Fibroblast of skin of left biceps (primary cell): ENCODE measurements at places on chromosomes 2 and 18.

GRCh38 chr2:196260546-196260945 is 89.2 kb upstream of the STK17B start:
- DNase-seq = no peak

DNA sequence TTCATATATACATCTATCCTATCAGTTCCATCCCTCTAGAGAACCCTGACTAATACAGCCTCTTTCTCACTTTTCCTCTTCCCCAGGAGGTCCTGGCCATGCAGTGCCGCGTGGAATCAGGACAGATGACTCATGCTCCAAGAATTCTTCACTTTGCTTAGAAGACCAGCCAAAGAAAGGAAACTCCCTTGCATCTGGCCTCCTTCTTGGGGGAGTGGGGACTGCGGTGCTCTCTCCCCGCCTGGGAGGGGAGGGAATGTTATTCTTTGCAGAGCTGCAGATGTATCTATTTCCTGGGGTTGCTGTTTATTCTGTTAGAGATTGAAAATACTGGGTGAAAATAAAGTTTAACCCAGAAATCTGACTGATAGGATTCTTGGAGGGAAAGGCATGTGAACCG is 111.5 kb upstream of the SH3BP4 start:
- DNase-seq = peak; percentile 95

DNA sequence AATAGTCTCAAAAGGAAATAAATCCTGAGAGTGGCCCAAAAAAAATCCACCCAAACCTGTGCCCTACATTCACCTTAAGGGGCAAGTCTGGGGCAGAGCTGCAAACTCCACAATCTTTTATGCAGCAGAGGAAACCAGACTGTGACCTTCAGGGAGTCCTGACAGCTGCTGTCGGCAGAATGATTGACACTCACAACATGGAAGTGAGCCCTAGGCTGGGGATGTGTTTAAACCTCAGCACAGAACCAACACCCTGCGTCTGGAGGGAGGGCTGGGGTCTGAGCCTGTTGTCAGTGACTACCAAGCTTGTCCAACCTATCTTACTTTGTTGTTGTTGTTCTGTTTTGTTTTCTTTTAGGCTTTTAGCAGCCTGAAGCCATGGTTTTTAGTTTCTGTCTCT is 39.6 kb downstream of the CRACDL start:
- no peak for DNase-seq

DNA sequence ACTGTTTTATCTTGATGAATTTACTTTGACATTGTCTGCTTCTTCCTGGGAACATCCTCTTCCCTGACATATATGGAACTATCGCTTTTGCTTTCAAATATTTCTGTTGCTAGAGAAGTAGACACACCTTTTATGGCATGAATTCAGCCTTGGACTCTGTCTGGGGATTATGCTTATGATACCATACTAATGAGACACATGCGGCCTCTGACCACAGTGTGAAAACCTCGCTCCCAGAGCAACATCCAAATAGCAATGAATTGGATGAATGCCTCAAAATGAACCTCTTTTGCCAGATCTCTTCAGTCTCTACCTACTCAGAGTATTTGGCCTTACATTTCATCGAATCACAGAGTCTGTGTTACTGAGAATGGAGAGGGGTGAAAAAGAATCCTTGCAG is 70.9 kb downstream of the PIEZO2 start:
- DNase-seq = peak; percentile 40

DNA sequence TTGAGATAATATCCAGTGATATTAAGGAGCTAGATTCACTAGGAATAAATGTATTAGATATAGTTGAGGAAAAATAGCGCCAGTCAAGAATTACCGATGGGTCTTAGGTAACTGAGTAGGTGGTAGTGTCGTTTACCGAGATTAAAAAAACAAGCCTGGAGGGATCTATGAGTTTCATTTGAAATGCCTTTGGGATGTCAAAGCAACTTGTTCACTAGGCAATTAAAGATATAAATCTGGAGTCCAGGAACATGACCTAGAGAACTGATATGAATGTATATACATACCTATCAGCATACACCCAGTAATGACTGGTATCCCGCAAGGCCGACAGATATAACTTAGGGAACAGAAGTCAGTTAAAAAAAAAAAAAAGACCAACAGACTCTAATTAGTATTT is 29.2 kb upstream of the MAP4K3 start:
- DNase-seq = no peak

DNA sequence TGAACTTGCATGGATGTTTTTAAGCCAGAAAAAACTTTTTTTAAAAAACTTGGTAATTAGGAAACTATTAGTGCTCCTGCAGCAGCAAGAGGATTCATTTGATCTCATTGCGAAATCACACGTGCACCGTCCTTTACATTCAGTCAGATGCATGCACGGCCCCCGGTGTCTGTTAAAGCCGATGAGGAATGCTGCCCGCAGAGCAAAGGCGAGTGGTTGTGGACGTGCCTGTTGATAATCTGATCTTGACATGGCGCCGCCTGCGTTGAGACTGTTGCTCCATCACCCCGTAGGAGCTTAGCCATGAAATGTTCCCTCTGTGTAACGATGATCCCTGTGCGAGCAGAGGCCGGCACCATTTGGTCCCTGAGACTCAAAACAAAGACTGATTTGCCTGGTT is 300.0 kb downstream of the GBX2 start:
- DNase-seq = no peak

GRCh38 chr2:64770781-64771334 is 117.1 kb upstream of the SERTAD2 start:
- DNase-seq = peak; percentile 74

- no peak for DNase-seq
These were observed 578.7 kb downstream of the ADCYAP1 start for GRCh38 chr18:1483385-1483784.

GRCh38 chr2:58449286-58450010 is 208.3 kb upstream of the FANCL start:
- no peak for DNase-seq

DNA sequence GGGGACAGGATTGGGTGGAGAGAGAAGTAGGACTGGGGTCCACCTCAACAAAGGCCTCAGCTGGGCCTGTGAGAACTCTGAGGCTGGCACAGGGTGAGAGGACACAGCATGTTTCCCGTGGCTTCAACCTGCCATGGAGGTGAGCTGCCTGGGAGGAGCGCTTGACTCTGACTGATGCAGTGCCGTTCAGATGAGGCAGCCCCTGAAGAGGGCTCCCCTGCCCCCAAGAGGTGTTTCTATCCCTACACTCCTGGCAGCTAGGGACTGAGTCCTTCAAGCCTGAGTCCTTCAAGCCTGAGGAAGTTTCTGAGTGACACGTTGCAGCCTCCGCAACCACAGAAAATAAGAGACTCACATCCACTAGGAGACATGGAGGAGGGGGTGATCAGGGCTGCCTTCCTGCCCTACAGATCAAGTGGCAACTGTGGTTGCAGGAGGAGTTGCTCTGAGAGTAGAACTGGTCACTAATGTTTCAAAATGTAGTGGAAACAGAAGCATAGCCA is 49.6 kb upstream of the TMEM177 start:
- no peak for DNase-seq

- DNase-seq = no peak
These were observed 44.5 kb downstream of the PTH2R start for GRCh38 chr2:208451061-208451460.

GRCh38 chr2:20418519-20418918 is 28.4 kb upstream of the RHOB start:
- no peak for DNase-seq

GRCh38 chr2:217784996-217785543 is 217.7 kb downstream of the TNS1 start:
- DNase-seq = no peak

GRCh38 chr2:120094795-120095194 is 81.9 kb downstream of the EPB41L5 start:
- no peak for DNase-seq

DNA sequence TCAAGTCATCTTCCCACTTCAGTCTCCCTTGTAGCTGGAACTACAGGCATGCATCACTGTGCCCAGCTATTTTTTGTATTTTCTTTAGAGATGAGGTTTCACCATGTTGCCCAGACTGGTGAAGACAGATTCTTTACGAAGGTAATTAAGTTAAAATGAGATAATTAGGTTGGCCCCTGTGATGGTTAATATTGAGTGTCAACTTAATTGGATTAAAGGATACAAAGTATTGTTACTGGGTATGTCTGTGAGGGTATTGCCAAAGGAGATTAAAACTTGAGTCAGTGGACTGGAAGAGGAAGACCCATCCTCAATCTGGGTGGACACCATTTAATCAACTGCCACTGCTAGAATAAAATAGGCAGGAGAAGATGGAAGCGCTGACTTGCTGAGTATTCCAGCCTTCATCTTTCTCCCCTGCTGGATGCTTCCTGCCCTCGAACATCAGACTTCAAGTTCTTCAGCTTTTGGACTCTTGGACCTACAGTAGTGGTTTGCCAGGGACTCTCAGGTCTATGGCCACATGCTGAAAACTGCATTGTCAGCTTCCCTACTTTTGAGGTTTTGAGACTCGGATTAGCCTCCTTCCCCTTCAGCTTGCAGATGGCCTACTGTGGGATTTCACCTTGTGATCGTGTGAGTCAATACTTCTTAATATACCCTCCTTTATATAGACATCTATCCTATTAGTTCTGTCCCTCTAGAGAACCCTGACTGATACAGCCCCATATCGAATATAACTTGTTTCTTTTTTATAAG is 269.1 kb downstream of the TMX3 start:
- no peak for DNase-seq

- no peak for DNase-seq
These were observed 280.5 kb downstream of the MBD5 start for GRCh38 chr2:148301362-148301761.

GRCh38 chr2:208142240-208142924 is 3.6 kb downstream of the CRYGB start:
- DNase-seq = no peak

GRCh38 chr2:119960821-119961220 is 52.1 kb upstream of the EPB41L5 start:
- peak; percentile 73 for DNase-seq

DNA sequence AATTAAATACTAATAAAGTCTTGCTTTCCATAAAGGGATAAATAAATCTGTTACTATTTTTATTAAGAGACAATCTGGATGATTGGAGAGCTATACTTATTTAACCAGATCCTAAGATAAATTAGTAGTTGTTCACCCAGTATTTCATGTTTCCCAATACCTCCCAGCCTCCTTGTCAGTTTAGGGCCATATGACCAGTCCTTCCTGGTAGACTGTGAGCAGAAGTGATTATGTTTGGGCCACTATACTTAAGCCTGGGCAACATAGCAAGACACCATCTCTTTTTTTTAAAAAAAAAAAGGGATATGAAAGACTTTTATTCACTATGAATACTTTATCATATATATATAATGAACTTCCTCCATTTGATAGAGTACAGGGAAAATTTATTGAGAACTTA is 48.8 kb upstream of the PPM1B start:
- DNase-seq = no peak

DNA sequence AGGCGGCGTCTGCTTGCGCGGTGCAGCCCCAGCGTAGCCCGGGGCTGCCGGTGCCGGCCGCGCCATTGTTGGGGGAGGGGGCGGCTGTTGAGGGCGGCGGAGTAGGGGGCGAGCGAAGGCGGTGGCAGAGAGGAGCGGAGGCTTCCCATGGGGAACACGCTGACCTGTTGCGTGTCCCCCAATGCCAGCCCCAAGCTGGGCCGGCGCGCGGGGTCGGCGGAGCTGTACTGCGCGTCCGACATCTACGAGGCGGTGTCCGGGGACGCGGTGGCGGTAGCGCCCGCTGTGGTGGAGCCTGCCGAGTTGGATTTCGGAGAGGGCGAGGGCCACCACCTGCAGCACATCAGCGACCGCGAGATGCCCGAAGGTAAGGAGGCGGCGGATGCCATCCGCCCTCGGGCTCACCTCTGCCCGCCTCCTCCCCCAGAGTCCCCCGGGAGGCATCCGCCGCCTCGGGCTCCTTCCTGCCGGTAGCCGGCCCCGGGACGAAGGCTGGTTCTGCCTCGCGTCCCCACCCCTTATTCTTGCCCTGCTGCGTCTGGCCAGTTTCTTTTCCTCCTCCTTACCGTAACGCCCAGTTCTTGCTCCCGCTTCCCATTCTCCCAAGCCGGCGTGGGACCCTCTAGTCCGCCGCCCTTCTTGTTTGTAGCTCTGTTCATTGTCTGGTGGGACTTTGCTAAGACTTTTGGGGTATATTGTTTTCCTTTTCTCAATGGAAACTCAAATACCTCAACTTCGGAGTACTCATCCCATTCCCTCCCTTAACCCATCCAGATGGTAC is 500 bp downstream of the CCNYL1 start:
- DNase-seq = no peak

DNA sequence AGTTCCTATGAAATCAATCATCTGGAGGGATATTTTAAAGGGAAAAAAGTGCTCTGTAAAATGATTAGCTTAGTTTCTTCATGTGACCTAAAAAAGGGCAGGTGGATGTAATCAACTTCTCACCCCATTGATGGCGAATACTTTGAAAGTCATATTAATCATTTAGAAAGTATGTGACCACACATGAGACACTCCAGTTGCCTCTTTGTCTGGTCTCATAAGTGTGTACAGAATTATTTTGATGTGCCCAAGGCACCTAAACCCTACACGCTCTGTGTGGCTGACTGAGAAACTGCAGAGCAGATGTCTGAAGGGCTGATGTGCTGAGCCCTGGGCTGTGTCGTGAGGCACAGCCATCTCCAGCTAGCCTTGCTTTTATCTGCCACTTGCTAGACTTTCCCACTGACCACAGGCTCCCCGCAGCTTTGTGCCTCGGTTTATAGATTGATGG is 26.9 kb downstream of the SGPP2 start:
- DNase-seq = no peak

DNA sequence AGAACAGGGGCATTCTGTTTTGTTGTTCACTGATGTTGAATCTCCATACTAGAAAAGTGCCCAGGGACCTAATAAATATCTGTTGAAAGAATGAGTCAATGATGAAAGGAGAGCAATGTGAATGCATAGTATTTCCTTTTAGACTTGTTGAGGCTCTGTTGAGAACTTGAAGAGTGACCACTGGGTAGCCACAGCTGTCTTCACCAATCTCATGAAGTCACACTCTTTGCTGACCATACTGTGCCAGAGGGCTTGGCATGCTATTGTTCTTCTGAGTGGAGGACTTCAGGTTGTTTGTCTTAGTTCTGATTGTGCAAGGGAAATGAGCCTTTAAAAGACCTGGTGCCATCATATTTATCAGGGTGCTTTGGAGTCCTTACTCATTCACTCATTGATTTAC is 41.6 kb upstream of the NT5C1B start:
- DNase-seq = no peak
